ENCODE measurements at places on chromosomes 13 and 19.

GRCh38 chr13:110885966-110886869 is 28.7 kb downstream of the ANKRD10 start:
- no peak for DNase-seq

GRCh38 chr13:33934951-33935371 is 117.0 kb downstream of the RFC3 start:
- no peak for DNase-seq

- DNase-seq: no peak
Measured at GRCh38 chr19:3039125-3039524, 10.0 kb upstream of the TLE2 start.

GRCh38 chr13:107993239-107993949 is 221.9 kb downstream of the LIG4 start:
- no peak for DNase-seq

GRCh38 chr13:97434397-97435201 is 630 bp downstream of the RAP2A start:
- peak; percentile 50 for DNase-seq

- no peak for DNase-seq
Measured at GRCh38 chr13:43664700-43665191, 122.0 kb downstream of the ENOX1 start.

GRCh38 chr19:8036434-8037099 is 16.0 kb upstream of the CCL25 start:
- DNase-seq: no peak

GRCh38 chr13:66430269-66430668 is 799.9 kb downstream of the PCDH9 start:
- DNase-seq: no peak

GRCh38 chr19:8973501-8974091 is 36.6 kb downstream of the MUC16 start:
- DNase-seq: no peak

- DNase-seq: no peak
Measured at GRCh38 chr19:56885173-56885985, 44.9 kb upstream of the PEG3 start.

- DNase-seq: no peak
Measured at GRCh38 chr19:40472516-40472915, 5.7 kb downstream of the SPTBN4 start.

DNA sequence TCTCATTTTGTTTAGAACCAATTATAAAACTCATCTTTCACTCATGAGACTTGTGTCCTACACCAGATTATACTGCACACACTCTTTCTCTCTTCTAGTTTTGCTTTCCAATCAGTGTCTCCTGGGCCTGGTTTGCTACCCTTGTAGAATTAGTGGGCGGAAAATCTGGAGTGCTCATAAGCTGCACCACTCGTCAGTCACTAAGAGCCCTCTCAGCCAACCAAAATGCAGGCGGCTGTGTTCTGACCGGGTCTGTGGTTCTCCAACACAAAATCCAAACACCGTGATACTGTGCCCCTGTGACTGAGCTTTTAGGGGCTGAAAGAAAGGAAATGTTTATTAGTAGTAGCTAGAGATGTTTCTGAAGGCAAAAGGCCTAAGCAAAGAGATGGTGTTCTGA is 83.7 kb upstream of the OBI1 start:
- DNase-seq: no peak

DNA sequence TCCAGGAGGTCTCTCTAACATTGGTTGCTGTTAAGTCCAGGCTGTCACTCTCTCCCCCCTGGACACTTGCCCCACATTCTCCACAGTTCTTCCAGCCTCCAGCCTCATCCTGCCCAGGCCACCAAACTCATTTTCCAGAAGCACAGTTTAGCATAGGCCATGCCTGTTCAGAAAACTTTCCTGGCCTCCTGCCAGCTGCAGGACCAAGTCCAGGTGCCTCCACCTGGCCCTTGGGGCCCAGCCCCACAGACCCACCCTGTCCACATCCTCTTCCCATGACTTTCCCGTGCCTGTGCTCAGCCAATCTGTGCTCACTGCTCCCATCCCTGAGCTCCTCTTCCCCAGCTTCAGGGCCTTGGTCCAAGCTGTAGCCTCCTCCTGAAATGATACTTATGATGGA is 905.0 kb downstream of the UQCRFS1 start:
- DNase-seq: no peak
